ENCODE measurements at places on chromosomes 13 and 19.

GRCh38 chr19:46786236-46787039, 2.0 kb downstream of the SLC1A5 start:
- DNase-seq = peak; percentile 91

DNA sequence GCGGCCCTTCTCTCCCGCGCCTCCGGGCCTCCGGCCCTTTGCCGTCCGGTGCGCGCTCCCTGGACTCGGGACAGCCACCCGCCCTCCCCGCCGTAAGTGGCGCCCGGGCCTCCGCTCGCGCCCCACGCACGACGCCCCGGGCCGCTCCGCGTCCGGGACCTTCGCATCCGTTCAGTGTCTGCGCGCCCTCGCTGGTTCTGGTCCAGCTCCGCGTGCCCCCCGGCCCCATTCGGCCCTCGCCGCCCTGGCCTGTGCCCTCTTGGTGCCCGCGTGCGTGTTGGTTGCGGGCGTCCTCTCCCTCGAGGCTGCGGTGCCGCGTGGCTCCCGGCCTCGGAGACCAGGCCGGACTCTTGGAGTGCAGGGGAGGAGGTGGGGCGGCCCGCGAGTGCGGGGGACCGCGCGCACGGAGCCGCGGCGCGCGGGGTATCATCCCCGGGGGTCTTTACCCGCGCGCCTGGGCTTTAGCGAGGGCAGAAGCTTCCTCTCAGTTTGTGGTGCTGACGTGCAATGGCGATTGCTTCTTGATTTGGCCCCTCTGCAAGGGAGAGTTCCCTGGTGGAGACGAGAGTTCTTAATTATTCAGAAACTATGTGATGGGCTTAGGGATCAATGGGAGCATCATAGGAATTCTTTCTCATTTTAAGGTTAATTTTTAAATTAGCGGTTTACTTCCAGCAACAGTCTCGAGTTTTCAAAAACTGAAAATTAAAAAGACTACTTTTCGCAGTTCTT, 757 bp downstream of the WASF3 start:
- no peak for DNase-seq

DNA sequence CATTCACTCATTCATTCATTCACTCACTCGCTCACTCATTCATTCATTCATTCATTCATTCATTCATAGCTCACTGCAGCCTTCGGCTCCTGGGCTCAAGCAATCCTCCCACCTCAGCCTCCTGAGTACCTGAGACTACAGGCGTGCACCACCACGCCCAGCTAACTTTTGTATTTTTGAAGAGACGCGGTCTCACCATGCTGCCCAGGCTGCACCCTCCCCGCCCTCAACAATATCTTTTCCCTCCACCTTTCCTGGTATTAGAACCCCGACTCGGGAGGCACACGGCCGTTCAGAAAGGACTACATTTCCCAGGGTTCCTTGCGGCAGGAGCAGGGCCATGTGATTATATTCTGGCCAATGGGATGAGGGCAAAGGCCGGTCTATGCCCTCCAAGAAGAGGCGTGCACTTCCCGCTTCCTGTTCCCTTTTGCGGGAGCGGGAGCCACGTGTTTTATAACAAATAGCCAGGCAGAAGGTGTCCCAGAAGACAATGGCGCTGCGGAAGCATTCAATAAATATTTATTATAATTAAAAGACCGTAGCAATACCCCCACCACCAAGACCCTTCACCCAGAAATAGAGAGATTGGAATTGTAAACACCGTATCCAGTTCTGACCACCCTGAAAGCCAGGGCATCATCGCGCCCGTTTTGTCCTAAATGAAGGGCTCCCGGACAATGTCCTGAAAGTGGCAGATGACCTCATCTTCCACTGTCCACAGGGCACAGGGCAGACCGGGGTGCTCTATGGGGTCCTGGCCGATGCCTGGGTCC, 15.9 kb downstream of the TICAM1 start:
- peak; percentile 78 for DNase-seq

DNA sequence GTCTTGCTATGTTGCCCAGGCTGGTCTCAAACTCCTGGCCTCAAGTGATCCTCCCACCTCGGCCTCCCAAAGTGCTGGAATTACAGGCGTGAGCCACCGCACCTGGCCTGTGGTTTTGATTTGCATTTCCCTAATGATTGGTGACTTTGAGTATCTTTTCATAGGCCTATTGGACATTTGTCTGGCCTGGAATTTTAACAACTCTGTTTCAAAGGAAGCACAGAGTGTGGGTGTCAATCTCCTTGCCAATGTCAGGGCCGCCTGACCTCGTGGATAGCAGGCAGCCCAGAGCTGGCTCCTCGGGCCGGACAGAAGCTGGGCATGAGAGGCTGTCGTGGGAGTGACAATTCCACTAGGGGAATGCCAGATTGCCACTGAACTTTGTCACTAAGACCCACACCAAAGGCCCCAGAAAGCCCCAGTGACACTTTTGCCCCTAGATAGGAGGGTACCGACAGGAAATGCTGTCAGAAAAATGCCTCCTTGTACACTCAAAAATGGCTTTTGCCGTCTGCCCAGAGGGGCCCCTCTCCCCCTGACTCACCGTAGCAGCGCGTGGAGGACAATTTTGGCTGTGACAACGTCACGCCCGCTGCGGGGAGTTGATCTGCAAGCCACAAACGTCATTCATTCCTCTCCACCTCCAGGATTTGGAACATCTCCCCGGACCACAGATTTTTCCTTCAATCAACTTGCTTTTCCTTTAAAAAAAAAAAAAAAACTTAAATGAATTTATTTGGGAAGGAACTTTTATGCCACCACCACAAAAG, 11.7 kb upstream of the ADGRE5 start:
- peak; percentile 93 for DNase-seq

GRCh38 chr13:21901336-21901735, 230.5 kb downstream of the FGF9 start:
- no peak for DNase-seq

DNA sequence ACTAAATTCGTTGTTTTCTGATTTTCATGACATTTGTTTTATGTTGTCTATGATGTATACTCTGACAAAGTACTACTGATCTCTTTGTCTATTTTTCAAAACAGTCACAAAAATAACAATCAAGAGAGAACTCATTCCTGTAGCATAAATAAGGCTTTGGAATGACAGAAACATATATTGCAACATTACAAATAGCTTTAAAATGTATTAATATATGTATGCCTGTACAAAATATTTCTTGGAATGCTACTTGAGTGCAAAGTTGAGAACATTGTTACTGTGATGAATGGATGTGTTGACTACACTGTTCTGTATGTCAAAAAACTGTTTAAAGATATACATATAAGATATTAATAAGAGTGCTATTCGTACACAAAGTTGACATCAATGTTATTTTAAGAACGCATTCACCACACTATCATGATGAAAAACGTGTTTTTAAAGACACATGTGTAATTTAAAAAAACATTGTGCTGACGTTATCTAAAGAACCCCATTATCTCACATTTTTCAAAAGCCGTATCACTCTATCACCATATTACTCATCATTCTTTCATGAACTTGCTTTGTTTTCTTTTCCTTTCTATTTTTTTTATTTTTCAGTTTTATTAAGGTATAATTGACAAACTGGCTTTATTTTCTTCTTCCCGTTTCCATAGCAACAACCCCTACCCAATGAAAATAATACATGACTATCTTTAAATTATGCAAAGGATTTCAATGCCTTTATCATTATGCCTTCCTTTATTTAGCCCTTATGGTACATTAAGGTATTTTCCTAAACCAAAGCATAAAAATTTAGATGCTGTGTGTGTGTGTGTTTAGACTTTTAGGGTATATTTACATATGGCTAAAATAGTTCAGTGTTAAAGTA, 918.8 kb downstream of the SLITRK1 start:
- no peak for DNase-seq

- no peak for DNase-seq
Observed at GRCh38 chr19:39515551-39516191, 732 bp downstream of the SELENOV start.

- peak; percentile 65 for DNase-seq
Observed at GRCh38 chr19:6481541-6482342, at the start of gene DENND1C. Gene DENND1C, minus strand, starts transcription at chr19:6481787. Its CDS starts 92 bp downstream, at chr19:6481695.

GRCh38 chr19:46371371-46371901, 24.5 kb downstream of the PPP5C start:
- no peak for DNase-seq

GRCh38 chr19:49590971-49591730, at the start of gene PRR12:
Gene PRR12, plus strand, starts transcription at chr19:49591182. Its CDS starts 473 bp downstream, at chr19:49591655.
- DNase-seq = peak; percentile 75

- no peak for DNase-seq
Observed at GRCh38 chr19:56837004-56837403, 3.5 kb downstream of the PEG3 start.

- no peak for DNase-seq
Observed at GRCh38 chr13:106700439-106700838, 132.5 kb upstream of the ARGLU1 start.

- DNase-seq = no peak
Observed at GRCh38 chr19:8151767-8152035, 2.3 kb upstream of the FBN3 start.

DNA sequence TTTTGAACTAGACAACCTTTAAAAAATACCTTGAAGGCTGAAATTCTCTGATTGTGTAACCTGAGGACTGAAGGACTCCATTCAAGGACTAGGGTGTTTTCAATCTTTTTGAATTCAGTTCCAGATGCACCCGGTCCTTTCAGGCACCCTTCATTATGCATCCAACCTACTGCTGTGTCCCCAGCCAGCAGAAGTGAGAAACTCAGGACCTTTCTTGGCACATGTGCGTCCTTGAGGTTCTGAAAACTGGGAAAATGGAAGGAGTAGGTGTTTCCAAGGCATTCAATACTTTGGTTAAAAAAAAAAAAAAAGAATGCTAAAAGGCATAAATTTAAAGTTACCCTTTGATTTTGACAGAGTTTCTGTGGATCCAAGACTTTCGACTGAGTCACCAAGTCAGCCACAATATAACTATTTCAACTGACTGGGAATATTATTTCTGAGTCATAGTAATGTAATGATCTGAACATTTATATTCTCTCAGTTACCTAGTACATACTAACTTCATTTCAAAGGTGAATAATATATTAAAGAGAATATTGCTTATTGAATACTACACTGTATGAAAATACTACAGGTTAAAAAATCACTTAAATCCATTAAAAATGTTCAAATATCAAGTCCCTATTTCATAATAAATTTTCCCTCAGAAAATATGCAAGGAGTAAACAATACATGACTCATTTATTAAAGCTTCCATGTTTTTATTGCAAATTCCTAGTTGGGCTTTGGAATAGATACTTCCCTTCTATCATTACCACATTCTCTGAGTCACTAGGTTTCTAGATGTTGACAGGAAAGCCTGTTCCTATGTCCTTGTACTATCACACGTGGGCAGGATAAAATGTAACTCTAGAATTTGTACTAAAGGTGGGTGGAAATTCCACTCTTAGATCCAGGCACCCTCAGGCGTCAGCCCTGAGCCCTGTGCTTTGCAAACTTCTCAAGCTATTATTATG, 2.4 kb upstream of the ITGBL1 start:
- no peak for DNase-seq

DNA sequence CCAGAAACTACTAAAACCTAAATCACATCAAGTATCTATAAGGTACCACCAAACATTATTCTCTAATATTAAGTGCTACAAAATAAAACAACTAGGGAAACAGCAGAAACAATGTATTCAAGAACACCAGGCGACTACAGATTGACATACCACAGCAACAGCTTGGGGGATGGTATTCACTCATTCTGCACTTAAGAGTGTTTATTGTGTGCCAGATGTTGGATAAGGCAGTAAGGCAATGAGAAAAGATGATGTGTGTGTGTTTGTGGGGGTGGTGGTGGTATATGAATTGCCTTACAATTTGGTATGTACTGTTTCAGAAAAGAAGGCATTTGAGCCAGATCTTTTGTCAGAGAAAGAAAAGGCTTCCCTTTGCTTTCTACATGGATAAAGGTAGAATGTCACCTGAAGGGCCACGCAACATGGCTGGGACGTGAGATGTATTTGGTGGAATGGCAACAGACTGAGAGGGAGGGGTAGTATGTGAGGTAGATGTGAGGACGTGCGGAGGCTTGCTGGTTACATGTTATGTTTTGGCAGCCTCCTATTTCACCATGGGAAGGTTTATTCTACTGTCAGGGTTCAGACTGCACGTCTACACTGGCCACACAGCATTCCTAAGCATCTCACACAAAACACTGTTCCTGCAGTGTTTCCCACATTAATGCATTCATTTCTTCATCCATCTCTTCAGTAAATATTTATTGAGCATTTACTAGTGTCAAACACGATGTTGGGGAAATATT, 300.7 kb downstream of the KLF12 start:
- DNase-seq = no peak

GRCh38 chr13:88857256-88857655, 1186.1 kb downstream of the SLITRK5 start:
- no peak for DNase-seq

- no peak for DNase-seq
Observed at GRCh38 chr19:53130506-53130905, 2.2 kb downstream of the ZNF415 start.

- DNase-seq = no peak
Observed at GRCh38 chr19:18590273-18591272, 2.0 kb downstream of the REX1BD start.

DNA sequence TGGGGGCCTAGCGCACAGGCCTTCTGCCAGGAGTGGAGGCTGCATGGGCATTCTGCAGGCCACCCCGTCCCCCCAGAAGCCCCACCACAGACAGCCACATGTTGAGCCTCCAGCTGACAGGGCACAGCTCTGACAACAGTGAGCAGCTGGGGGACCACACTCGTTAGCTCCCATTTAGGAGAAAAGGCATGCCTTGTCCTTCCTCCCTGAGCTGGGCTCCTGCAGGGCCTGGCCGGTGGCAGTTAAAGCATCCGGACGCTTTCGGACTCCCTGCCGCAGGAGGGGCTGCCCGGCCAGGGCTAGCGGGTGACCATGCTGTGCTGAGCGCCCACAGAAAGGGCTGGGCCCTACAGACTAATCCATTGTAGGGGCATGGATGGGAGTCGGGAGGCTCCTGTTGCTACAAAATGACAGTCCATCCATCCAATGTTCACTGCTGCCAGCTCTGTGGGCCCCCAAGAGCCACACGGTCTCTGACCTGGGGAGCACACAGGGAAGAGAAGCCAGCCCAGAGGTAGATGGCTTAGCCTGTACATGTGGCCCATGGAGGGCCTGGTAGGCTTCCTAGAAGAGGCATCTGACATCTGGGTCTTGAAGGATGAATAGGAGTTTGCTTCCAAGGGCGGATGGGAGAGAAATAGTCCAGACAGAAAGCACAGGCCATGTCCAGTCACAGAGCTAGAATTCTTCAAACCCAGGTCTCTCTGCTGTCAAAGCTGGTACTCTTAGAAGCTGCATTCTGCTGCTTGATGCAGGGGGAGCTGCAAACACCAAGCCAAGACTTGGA, 116.5 kb upstream of the VSTM2B start:
- no peak for DNase-seq

- no peak for DNase-seq
Observed at GRCh38 chr13:109158383-109158782, 529.0 kb downstream of the MYO16 start.

DNA sequence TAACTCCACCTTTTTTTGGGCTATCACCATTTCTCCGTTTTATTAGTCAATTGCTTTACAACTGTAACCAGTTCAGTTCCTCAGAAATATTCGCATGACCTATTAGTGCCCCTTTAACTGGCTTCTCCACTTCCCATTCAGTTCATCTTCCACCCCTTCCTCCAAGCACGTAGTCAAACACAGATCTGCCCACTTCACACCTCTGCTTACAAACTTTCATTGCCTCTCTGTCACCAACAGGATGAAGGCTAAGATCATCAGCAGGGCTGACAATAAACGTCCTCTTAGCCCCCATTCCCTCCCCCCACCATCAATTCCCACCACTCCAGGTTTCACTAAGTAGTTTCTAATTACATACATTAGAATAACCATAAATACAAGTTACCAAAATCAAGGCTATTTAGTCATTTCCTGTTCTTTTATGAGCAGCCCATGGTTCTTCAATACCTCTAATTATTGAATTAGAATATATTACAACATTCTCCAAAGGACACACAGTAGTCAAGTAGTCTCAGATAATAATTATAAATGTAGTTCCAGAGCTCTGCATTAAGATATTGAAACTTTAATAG, 95.7 kb downstream of the SPRY2 start:
- DNase-seq = no peak
